Muscle of leg (tissue), 16 donors: ENCODE measurements at places on chromosomes 13 and 19. TPM values are rescaled to one million over a fixed set of nuclear protein-coding genes. Genes with fewer than 3 reads are reported as not detected.

The SLC25A41 gene
- total RNA-seq = 0.22 TPM

The CLDND2 gene
- 0.44 TPM for total RNA-seq

The ADPRHL1 gene
- 212 TPM for total RNA-seq

The TNNI3 gene
- 0.80 TPM for total RNA-seq

The PLPP2 gene
- total RNA-seq = 0.58 TPM

The LILRB1 gene
- total RNA-seq = 0.53 TPM

The PSG1 gene
- total RNA-seq = 0.80 TPM

The TEX30 gene
- 11.4 TPM for total RNA-seq

The ZNF550 gene
- total RNA-seq = 11.6 TPM

The USHBP1 gene
- total RNA-seq = 5.2 TPM

The SMIM44 gene
- total RNA-seq = not detected

The OLFM4 gene
- total RNA-seq = 0.89 TPM

The ZNF541 gene
- total RNA-seq = 0.18 TPM

The ZNF345 gene
- 6.7 TPM for total RNA-seq

The ZNF492 gene
- 1.4 TPM for total RNA-seq

The KLK14 gene
- total RNA-seq = not detected

The FAM98C gene
- 9.0 TPM for total RNA-seq

The PRR22 gene
- total RNA-seq = 1.4 TPM

The NKG7 gene
- total RNA-seq = 0.80 TPM
